ENCODE measurements at places on chromosomes 3 and 15.
A peak's percentile ranks its signal among the peaks of the same experiment; 100 is the strongest.

DNA sequence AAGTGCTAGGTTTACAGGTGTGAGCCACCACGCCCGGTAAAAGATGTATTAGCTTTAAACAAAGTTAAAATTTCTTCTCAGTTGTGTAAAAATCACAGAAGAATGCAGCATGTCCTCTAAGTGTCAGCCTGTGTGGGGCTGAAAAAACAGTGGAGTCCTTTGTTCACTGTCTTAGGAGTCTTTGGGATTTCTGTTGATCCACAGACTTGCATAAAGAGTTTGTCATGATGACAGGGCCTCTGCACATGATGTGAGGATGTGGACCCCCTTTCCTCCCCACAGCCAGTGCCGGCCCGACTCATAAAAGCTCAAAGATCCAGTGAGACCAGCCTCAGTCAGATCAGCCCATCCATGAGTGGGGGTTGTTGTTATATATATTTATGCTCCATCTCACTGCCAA, 49.0 kb upstream of the GOLGA8J start:
- no peak for DNase-seq

DNA sequence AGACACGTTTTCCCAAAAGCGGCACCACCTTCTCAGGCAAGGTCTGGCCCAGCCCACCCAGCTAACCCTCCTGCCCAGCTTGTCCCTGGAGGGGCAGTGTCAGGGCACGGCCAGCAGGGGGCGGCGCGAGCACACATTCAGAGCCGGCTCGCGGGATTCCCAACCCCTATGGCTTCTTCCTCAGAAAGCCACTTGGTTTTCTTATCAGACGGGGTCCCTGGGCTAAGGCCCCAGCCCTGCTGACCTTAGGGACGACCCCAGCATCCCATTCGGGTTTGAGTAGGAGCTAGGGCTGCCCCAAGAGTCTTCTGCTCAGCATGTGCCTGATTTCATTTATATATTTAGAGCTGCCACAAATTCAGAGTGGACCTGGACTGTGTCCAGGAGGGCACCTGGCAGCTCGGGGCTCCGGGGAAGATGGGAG, 14.5 kb downstream of the RLBP1 start:
- DNase-seq: peak; percentile 47

GRCh38 chr3:10440684-10441083, 64.7 kb downstream of the ATP2B2 start:
- DNase-seq: no peak

- no peak for DNase-seq
These were observed 604.1 kb upstream of the MDFIC2 start for GRCh38 chr3:70916375-70917055.

- DNase-seq: no peak
These were observed 94.8 kb downstream of the TLE3 start for GRCh38 chr15:70002897-70003296.

DNA sequence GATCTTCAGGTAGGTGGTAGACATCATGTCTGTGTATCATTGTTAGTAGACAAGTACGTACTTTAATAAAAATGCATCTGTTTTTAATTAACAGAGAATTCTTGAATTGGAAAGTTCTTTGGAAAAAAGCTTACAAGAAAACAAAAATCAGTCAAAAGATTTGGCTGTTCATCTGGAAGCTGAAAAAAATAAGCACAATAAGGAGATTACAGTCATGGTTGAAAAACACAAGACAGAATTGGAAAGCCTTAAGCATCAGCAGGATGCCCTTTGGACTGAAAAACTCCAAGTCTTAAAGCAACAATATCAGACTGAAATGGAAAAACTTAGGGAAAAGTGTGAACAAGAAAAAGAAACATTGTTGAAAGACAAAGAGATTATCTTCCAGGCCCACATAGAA, 149.1 kb upstream of the LRRFIP2 start:
- no peak for DNase-seq
